ENCODE measurements at places on chromosomes 3 and 15.
A peak's percentile ranks its signal among the peaks of the same experiment; 100 is the strongest.

- peak; percentile 48 for DNase-seq
Measured at GRCh38 chr3:184513276-184514170, 48.1 kb upstream of the EPHB3 start.

DNA sequence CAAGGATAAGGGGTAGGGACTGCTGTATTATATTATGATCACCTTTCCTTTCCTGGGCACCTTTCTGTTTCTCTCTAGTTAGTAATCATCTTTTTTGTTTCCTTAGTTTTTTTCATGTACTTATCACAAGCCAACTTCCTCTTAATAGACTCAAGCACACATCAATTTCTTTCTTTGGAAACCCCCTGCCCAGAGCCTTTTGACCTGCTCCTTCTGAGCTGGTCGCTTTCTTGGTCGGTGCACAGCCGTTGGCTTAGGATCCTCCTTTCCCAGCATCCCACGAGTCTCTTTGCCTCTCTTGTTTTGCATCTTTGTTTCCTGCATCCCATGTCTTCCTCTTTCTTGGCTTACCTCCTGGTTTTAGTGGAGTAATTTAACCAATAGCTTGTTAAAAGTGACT lies 26.9 kb downstream of the GASK1A start:
- DNase-seq = no peak

GRCh38 chr3:27985369-27986035 lies 255.9 kb upstream of the CMC1 start:
- DNase-seq = no peak

DNA sequence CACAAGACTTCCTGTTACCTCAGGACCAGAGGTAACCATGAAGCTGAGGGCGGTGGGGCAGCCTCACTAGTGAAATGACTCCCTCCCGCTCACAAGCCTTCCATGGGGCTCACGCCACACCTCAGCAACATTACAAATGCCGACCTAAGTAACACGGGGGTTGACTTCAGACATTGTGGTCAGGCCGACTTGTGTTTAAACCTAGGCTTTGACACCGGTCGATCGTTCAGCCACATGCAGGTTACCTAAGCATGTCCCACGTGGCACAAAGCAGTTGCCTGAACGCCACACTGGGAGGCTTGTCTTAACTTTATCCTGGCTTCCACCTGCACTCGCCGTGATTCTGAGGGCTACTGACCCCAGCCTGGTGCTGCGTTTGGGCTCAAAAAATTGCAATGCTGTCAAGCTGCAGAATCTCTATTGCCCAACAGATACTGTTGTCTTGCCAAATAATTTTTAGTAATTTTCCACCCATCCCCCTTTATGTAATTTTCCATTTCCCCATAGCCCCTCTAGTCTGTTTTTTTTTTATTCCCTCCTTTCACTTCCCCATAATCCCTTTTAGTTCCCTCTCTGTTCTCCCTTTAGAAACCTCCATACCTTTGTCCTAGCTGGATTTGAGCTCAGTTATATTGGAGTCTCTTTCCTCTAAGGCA lies 158.6 kb upstream of the RGMA start:
- DNase-seq = no peak

GRCh38 chr3:163129287-163129686 lies 1632.7 kb downstream of the OTOL1 start:
- DNase-seq = no peak

DNA sequence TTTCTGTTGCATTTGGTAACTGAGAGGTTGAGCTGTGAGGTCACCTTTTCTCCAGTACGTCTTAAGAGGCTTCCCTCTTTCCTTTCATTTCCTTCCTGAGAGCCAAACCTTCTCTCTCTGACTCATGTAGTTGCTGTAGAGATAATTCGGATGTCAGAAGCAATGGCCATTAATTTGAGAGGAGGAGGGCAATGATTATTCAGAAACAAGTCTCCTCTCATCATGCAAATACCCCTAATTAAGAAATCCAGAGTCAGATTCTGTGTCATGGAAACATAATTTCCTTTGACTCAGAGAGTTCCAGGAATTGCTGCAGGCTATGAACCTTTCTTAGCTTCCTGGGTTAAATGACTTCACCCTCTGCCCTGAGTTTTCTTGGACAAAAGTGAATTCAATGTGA lies 59.0 kb upstream of the GSK3B start:
- peak; percentile 71 for DNase-seq

DNA sequence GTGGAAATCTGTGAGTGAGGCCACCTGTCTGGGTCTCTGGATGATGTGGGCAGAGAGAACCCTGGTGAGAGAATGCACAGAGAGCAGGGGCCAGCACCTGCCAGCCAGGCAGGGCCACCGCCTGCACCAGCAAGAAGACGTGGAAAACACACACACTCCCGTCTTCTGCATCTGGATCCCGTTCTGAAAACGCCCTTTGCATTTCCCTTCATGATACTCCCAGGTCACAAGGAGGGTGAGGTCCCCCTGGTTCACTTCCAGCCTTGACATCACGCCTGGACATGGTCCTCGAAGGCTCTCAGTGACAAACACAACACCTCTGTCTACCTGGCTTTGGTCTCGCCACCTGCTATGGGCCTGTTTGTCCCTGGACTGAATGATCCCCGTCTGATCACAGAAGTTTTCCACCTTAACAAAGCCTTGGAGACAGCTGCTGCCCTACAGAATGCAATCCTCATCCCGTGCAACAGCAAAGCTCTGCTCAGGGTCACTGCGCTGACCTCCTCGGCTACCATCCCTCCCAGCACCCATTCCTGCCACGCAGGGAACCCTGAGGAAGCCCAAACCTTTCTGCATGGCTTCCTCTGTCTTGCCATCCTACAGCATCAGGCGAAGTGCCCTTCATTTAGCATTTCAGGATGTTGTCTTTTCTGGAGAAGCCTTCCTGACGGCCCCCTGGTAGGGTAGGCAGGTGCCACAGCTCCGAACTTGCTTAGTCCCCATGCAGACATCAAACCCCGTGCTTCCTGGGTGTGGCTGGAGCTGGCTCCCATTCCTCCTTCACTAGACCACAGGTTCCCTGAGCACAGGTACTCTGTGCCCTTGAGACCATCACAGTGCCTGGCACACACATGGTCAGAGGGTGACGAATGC lies 122.5 kb downstream of the ATP10A start:
- no peak for DNase-seq

GRCh38 chr3:44434834-44435510 lies 42.5 kb downstream of the ZNF445 start:
- no peak for DNase-seq

- DNase-seq = no peak
Measured at GRCh38 chr3:34178415-34178814, 380.0 kb downstream of the PDCD6IP start.

DNA sequence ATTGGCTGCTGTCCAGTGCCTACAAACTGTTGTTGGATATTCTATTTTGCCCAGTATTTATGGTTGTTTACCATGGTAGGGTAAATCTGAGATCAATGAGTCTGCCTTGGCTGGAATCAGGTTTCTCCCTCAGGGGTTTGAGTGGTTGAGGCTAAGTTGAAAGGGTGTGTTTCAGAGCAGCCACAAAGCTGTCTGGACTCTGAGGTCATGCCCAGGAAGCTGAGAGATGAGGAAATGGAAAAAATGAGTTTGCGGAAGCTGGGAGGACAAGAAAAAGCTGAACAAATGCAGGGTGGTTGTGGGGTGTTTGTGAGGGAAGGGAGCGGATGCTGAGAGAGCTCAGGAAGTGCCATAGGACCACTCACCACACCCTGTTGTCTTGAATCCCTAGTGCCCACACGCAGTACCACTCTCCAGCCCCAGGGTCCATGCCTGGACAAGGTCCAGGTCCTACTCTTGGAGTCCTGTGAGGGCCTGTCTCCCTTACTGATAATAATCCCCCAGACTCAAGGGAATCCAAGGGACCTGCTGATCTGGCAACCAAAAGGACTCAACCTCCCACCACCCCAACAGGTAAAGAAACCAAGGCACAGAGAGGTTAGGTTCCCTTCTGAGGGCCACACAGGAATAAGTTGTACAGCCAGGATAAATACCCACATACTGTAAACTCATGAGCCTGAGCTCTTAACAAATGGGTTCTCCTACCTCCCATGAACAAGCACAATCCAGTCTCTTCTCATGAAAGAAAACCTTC lies 81.6 kb downstream of the PPCDC start:
- peak; percentile 98 for DNase-seq

DNA sequence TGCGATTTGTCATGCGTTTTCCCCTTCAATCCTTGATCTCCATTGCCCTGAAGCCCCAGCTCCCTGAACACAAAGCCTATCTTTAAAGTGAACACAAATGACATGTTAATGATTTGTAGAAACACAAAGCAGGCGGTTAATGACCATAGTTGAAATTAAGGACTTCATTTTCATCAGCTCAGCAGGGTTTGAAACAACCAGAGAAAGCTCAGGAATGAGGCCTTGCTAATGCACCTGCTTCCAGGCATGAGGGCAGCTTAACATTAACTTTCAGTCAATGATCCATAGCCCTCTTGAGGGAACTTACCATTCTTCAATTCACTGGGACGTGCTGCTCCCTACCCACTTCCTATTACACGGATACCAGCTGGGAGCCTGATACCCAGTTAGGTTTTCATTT lies 427.2 kb upstream of the CBLB start:
- no peak for DNase-seq

DNA sequence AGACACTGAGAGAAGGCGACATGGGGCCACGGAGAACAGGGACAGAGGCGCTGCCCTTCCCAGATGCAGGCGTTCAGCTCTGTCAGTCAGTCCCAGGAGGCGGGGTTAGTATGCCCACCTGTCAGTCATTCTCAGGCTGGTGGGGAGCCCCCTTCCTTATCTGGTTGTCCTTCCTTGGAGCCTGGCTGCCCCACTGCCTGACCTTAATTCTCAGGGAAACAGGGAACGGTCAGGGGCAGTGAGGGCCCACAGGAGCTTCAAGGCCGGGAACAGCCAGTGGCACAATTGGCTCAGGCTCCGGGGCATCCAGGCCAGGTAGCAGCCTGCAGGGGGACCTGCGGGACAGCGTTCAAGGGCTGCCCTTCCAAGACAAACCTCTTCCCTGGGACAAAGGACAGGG lies 133.2 kb downstream of the CHSY1 start:
- DNase-seq = no peak

- DNase-seq = no peak
Measured at GRCh38 chr3:98902351-98902740, 851 bp upstream of the DCBLD2 start.

GRCh38 chr15:68770216-68770615 lies 50.5 kb downstream of the ANP32A start:
- no peak for DNase-seq

DNA sequence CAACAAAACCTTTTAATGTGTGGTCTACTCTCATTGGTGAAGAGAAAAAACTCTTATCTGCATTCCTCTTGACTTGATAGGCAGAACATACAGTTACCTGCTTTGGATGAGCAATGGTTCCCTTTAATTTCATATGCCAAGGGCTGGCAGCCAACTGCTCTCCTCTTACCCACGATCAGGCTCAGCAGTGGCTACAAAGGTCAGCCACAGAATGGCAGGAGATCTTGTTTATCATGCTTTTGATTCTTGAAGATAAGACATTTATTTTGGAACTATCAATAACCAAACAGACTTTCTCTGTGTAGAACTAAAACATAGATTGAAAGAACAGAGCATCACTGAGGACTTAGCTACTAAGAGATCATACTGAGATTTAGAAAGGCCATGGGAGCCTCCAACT lies 6.1 kb upstream of the IREB2 start:
- no peak for DNase-seq

DNA sequence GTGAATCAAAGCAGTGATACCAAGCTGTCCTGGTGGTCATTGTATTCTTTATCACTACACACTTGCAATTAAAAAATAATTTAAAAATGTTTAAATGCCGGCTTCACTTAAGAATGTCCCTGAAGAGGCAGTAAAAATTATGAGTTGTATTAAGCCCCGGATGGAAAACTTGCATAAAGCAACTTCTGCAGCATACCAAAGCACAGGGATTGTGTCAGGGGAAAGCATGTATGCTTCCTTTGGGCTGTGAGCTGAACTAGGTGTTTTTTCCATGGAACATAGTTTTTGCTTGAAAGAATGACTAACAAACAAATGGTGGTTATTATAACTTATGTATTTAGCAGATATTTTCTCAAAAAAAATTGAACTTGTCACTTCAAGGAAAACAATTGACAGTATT lies 143.1 kb downstream of the ARNT2 start:
- no peak for DNase-seq

GRCh38 chr3:3586336-3586735 lies 212.9 kb upstream of the LRRN1 start:
- DNase-seq = no peak

GRCh38 chr15:71385026-71385425 lies 269.8 kb downstream of the THSD4 start:
- no peak for DNase-seq

DNA sequence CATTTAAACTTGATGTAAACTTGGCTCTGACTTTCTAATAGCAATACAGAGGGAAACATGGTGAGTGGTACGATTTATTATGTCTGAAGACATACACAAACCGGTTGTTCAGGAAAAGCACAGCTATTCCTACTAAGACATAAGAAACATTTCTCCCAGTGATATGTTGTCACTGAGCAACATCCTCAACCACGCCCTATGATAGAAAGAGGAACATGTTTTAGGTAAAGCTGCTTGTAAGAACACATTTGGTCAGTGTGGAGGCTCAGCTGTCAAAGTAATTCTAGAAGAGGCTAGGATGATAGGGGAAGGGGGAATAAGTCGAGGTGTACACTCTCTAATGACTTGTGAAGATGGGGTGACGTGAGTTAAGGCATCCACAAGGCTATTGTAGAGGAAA lies 42.7 kb upstream of the B3GNT5 start:
- DNase-seq = no peak

- no peak for DNase-seq
Measured at GRCh38 chr15:92417716-92418115, 24.0 kb downstream of the ST8SIA2 start.

GRCh38 chr15:100721758-100722550 lies 119.6 kb downstream of the ASB7 start:
- DNase-seq = peak; percentile 100

GRCh38 chr3:120477781-120478180 lies 27.0 kb upstream of the FSTL1 start:
- no peak for DNase-seq

DNA sequence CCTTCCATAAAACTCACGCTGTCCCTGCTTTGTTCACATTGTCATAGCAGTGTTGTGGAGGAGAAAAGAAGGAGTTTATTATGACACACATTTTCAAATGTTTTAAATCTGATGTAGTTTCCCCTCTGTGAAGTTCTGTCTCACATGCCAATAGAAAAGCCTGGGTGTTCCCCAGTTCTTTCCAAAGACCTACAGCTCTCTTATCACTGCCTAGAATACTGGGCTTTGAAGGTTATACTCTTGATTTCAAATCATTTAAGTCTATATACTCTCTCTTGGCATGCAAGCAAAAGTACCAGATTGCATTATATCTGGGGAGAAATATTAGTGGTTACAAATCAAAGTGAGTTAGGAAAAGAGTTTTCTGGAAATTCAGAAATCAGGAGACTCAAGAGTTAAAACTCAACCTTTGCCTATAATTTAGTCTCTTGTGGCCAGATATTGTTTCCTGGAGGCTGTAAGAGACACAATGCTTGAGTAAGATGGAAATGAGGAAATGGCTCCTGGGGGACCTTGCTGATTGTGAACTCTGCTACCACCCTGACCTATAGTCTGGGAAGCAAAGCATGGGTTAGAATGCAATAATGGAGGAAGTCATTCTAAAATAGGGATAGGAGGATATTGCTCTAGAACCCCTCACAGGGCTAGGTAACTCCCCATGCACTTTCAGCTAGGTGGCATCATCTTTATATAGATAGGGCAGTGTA lies 182.8 kb downstream of the KCNAB1 start:
- no peak for DNase-seq

All from NCI-H226 (cell line).